MCF 10A (cell line): ENCODE measurements at places on chromosomes 1 and 21. TPM values are rescaled to one million over a fixed set of nuclear protein-coding genes. Genes with fewer than 3 reads are reported as not detected.

- no peak for DNase-seq
Observed at GRCh38 chr1:22273686-22274681, 131.1 kb upstream of the WNT4 start.

DNA sequence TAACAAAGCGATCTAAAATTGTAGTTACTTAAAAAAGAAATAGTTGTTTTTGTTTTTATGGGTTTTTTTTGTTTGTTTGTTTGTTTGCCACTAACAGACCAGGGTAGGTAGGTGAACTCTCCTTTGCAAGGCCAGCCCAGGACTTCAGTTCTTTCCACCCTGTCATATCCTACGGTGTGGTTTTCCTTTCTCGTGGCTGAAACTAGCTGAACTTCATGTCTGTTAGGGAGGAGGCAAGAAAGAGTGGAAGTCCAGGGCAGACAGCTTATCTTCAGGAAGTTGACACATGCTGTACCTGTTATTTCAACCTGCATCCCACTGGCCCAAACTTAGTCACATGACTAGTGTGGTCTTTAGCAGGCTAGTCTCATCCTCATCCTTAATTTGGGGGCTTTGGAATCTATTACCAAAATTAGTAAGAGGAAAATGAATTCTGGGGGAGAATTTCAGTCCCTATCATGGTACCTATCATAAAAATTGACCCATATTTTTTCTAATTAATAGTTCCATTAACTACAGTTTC, 62.9 kb upstream of the LRRC7 start:
- no peak for DNase-seq

DNA sequence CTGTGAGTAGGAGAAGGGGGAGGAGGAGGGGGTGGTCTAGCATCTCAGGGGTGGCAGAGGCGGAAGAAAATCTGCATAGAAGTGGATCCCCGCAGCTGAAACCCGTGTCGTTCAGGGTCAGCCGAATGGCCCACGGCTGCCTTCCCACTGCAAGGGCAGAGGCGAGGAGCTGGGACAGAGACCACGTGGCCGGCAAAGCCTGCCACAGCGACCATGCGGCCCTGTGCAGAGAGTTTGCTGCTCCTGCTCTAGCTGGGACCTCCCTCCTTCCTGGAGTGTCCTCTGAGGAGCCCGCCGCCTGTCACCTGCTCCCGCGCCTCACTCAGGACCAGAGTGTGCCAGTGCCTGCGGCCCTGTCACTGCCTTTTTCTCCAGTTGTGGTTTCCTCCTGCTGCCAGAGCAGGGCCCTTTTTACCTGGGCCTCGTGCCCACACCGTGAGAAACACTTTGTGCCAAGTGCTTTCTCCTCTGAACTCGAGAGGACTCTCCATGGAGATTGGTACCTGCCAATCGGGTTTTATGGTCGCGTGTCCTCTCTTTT, 5.4 kb upstream of the TRPM2 start:
- no peak for DNase-seq

DNA sequence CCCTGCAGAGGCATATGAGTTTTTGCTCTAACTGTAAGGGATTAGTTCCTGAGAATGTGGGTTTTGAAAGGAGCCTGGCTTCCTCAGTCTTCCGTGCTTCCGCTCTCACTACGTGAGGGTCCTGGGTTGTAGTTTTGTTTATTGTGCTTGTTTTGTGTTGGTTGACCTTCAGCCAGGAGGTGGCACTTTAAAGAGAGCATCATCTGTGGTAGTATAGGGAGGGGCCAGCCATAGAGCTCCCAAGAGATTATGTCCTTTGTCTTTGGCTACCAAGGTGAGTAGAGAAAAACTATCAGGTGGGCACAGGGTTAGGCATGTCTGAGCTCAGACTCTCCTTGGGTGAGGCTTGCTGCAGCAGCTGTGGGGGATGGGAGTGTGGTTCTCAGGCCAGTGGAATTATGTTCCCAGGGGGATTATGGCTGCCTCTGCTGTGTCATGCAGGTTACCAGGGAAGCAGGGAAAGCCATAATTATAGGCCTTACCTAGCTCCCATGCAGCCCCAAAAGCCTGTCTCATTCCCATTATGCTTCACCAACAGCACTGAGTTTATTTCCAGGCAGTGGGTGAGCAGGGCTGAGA, 23.5 kb downstream of the CYP4B1 start:
- DNase-seq, result no peak

ERO1B gene
- total RNA-seq, result 9.6 and 17.2 TPM in 2 replicates

TTC24 gene
- total RNA-seq, result not detected in 2 replicates

DNA sequence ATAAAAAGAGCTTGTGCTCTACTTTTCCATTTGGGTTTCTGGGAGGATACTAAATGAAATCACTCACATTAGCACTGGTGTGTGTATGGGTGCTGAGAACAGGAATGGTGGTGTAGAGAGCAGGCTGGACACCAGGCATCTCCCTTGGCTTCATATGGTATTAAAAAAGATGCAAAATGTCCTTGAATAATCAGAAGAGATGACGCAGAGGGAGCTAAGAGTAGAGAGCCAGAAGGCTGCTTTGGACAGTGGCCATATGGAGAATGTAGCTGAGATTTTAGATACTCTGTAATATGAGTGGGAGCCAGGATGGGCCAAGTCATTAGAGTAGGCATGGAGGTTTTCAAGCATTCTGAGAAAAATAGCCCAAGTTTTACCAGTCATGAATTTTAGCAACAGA, 112.3 kb upstream of the ZRANB2 start:
- no peak for DNase-seq

DNA sequence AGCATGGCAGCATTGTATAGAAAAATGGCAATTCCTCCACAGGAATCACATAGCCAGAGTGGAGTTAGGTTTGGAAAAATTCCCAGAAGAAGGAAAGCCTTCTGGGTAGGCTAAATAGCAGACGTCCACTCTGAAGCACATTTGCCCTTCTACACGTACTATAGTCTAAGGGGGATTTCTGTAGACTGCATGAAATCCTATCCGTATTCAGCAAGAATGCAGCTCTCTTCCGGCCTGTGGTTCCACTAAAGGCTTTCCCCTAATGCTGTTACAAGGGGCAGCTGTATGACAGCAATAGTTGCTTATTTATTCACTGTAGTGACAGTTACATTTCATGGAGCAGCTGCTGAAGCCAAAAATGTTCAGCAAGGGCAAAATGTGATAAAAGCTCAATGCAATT, 263.6 kb downstream of the RWDD3 start:
- DNase-seq, result no peak

BATF3 gene
- 0.96 and 1.5 TPM in 2 replicates for total RNA-seq

- peak; percentile 11 for DNase-seq
Observed at GRCh38 chr1:119012383-119012782, 24.2 kb upstream of the TBX15 start.

AXDND1 gene
- 1.1 and 1.7 TPM in 2 replicates for total RNA-seq

TDRD5 gene
- 0.12 TPM in 1 of 2 replicates, not detected in the other for total RNA-seq

DNA sequence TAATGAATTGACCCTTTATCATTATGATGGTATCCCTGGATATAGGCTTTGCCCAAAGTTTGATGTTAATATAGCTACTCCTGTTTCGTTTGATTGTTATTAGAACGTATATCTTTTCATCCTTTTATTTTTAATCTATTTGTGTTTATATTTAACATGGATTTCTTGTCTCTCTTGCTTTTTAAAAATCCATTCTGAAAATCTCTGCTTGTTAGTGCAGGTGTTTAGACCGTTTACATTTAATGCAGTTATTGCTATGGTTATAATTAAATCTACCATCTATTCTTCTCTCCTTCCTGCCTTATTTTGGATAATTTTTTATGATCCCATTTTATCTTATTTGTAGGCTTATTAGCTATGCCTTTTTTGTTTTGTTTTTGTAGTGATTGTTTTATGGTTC, 12.4 kb downstream of the TSNAX start:
- no peak for DNase-seq

KLHDC8A gene
- not detected in 2 replicates for total RNA-seq

LCE5A gene
- not detected in 2 replicates for total RNA-seq

GRCh38 chr1:184724843-184725242, 29.8 kb downstream of the EDEM3 start:
- no peak for DNase-seq

- DNase-seq, result no peak
Observed at GRCh38 chr1:111483876-111484275, 10.1 kb downstream of the C1orf162 start.

IVL gene
- total RNA-seq, result 0.33 and 0.56 TPM in 2 replicates

GRCh38 chr1:166064313-166064926, 102.4 kb downstream of the FAM78B start:
- no peak for DNase-seq

DNA sequence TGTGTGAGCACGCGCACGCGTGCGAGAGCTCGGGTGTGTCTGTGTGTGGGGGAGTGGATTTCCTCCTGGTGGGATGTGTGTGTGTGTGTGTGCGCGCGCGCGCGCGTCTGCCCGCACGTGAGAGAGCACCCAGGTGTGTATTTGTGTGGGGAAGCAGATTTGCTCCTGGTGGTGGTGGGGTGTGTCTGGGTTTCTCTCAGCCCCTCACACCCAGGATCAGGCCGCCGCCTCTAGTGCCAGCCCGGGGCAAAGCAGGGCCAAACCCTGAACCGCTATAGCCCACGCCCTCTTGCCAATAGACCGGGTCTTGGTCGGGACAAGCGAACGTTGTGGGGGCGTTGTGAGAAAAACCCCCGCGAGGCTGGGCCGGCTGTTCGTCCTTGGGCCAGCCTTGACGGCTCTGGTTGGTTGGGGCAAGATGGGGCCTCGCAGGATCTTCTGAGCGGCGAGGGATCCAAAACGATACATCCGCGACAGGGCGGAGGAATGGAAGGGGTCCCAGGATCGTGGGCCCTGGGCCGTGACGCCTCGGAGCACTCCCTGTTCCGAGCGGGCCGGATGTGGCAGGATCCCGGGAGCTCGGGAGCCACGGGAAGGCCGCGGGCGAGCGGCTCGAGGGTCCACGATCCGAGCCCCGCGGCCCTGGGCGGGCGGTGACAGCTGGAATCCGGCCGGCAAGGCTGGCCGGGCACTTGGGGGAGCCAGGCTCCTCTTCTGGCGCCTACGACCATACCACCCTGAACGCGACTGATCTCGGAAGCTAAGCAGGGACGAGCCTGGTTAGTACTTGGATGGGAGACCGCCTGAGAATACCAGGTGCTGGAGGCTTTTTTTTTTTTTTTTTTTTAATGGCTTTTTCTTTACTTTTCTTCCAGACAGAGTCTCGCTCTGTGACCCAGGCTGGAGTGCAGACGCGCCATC, 68.2 kb downstream of the RNF187 start:
- DNase-seq, result no peak

CATSPERE gene
- total RNA-seq, result 1.2 and 2.1 TPM in 2 replicates

CCDC30 gene
- 2.2 and 3.2 TPM in 2 replicates for total RNA-seq

DNA sequence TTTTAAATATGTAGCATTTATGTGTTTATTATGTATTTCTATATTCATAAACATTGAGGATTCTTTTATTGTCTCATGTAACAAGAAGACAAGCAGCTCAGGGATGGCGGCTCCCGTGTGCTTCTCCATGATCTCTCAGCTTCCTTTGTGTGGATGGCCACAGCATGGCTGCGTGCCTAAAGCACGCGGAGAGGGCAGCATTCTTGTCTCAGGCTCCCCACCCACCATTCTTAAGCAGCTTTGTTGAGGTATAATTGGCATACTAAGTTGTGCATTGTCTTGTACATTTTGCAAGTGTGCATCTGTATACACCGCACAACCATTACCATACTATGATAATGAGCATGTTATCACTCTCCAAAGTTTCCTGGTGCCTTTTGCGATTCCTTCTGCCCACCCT, 81.6 kb downstream of the CAMTA1 start:
- DNase-seq, result no peak

DNA sequence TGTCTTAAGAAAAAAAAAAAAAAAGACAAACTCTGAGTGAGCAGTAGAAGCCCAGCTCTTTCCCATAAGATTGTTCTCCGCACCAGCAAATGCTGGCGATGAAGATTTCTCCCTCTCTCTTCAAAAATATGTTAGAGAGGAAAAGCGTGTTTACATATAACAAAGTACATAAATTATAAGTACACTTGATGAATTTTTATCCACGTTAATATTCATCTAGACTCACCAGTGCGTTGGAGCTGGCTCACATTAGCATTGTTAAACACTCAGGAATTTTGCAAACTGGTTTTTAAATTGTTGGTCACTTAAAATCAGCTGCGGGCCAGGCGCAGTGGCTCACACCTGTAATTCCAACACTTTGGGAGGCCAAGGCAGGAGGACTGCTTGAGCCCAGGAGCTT, 56.0 kb downstream of the RUNX3 start:
- DNase-seq, result no peak

MYOG gene
- not detected in 2 replicates for total RNA-seq

C1QA gene
- total RNA-seq, result not detected in 2 replicates

- DNase-seq, result peak; percentile 54
Observed at GRCh38 chr1:56025942-56026341, 553.4 kb downstream of the PLPP3 start.

- no peak for DNase-seq
Observed at GRCh38 chr1:93700532-93701469, 19.2 kb upstream of the BCAR3 start.

DNA sequence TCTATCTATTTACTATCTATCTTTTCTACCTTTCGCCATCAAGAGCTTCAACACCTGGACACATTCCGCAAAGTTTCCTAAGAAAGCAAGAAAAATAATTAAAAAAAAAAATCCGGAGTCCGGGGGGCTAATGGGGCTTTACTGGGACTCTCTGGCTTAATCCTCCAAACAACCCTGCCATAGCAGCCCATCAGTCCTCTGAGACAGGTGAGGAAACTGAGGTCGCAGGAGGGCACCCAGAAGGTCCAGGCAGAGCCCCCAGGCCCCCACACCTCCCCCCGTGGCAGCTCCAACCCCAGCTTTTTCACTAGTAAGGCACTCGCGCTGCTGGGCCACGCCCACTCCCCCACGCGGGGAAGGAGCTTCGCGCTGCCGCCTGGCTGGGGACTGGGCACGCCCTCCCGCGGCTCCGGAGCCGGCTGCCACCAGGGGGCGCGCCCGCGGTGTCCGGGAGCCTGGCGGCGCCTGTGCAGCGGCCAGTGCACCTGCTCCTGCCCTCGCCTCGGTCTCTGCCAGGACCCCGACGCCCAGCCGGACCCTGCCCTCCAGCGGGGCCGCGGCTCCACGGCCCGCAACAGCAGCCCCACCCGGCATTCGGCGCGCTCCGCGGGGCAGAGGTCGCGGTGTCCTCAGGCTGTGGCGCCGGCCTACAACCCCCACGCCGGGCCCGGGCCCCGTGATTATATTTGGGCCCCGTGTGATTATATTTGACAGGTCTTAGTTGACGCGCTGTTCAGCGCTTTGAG, 54.1 kb upstream of the SAMD11 start:
- peak; percentile 40 for DNase-seq

GRCh38 chr1:156376958-156377919, 8.2 kb downstream of the RHBG start:
- DNase-seq, result no peak

- no peak for DNase-seq
Observed at GRCh38 chr1:103905363-103905762, 155.7 kb downstream of the AMY1C start.

- peak; percentile 79 for DNase-seq
Observed at GRCh38 chr1:231091831-231092301, 51.8 kb upstream of the FAM89A start.

GRCh38 chr21:37899146-37899545, 17.1 kb downstream of the KCNJ6 start:
- no peak for DNase-seq

DNA sequence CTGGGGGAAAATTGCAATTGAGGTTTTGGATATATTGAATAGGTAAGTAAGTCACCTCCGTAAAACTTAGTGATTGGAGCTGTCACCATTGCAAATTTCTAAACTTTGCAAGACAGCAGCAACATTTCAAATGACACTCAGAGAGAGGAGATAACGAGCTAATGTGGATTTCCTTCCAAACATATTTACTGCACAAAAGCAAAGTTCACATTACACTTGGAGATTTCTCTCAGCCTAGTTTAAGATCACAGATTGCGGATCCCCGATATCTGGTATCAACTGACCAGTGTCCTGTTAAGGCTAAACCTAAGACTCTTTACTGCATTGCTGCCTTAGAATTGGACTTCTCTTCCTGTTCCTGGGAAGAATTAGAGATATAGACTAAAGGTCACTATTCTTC, 47.5 kb downstream of the ZNF697 start:
- no peak for DNase-seq

- DNase-seq, result peak; percentile 50
Observed at GRCh38 chr1:197526736-197527371, 248.4 kb downstream of the DENND1B start.
